ENCODE measurements at places on chromosomes 16 and 17.
A peak's percentile ranks its signal among the peaks of the same experiment; 100 is the strongest.

DNA sequence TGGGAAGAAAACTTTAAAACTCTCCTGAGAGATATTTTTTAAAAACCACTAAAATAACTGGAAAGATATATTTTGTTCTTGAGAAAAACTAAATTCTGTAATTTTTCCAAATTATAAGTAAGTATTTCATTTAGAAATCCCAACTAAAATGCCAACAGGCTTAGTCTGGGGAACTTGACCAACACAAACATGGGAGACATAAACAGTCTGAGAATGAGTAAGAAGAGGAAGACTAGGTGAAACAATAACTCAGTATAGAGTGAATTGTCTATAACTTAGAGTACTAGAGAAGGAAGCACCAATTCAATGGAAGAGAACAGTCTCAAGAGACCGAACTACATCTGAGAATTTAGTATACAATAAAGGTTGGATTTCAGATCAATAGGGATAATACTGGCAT, 2.9 kb downstream of the CMTM1 start:
- DNase-seq: no peak

DNA sequence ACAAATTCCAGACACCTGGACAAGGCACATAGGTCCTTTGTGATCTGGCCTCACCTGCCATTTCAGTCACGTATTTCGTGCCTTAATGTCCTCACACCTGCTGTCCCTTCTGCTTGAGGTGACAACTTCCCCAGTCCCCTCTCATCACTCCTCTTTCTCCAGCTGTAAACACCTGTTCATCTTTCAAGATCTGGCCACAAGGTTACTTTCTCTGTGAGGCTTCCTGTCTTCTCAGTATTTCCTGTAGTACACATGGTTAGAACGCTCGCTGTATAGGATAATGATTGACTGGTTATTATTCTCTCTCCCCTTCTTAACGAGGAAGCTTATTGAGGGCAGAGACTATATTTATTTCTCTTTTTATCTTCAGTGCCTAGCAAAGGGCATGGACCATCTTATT, 74.5 kb upstream of the PMFBP1 start:
- DNase-seq: no peak

DNA sequence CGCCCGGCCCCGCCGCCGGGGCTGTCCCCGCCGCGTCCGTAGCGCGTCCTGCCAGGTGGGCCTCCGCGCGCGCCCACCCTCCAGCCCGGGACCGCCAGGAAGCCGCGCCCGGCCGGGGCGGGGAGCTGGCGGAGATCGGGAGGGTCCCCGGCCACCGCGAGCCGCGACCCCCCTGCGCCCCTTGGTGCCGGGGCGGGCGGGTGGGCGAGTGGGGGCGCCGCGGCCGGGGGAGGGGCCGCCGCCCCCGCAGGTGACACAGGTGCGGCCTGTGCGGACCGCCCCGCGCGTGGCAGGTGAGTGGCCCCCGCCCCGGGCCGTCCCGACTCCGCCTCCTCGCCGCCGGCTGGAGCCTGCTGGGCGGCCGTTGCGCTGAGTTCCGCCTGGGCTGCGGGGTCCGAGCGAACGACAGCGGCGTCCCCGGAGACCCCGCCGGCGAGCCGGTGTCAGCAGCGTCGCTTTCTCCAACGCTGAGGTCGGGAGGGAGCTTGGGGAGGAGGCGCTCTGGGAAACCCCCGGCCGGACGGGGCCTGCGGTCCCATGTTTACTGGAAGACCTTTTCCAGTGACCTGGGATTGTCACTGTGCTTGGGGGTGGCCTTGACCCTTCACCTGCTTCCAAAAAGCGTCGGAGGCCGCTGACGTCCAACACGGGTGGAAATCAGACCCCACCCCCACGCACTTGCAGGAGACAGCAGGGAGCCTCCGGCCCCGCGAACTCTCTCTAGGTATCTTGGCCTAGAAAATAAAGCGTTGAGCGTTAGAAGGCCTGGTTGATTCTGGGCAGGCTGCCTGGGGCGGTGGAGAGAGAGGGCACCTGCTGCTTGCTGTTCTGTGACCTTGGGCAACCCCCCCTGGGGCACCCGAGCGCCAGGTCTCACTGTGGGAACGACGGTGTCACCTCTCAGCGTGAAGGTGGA, 542 bp downstream of the KLHL36 start:
- DNase-seq: peak; percentile 15

DNA sequence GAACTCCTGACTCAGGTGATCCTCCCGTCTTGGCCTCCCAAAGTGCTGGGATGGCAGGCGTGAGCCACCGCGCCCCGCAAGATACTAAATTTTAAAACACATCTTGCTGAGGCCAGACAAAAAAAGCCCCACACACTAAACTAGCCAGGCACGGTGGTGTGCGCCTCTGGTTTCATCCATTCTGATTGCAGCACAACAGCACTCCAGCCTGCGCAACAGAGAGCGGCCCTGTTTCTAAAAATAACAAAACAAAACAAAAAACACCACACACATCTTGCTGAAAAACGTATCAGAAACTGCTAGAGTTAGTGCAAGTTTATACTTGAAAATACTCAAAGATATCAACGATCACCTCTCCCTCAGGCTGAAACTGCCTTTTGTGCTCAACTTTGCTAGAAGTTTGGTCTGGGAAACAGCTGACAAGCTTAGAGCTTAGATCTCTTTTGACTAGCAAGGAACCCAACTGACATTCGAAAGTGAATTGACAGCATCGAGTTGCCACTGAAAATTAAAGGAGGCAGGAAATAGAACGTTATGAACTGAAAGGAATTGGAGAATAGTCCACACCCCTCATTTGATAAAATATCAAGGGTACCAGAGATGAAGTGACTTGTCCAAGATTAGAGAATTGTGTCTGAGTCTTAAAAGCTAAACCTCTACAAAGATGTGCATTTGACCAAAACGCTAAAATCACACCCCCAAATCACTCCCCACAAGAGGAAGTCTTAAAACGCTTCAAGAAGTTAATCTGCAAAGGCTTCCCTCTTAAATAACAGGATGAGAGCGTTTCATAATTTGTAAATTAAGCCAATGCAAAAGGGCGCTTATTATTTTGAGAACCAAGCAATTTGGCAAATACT, 908 bp downstream of the COG4 start:
- no peak for DNase-seq

DNA sequence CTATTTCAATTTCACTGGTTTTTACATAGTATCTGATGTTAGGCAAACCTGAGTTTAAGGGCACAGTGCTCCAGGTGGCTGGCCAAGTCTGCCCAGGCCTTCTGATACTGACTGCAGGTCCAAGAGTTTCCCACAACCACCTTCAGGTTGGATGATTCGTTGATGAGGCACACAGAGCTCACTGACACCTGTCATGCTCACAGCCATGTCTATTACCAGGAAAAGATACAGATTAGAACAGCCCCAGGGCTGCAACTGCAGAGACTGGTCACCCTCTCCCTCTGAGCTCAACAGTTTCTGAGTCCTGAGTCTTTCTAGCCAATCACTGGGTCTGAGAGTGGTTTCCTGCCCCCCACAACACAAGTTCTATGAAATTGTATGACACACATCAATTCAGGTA, 37.2 kb downstream of the MEAK7 start:
- DNase-seq: no peak

DNA sequence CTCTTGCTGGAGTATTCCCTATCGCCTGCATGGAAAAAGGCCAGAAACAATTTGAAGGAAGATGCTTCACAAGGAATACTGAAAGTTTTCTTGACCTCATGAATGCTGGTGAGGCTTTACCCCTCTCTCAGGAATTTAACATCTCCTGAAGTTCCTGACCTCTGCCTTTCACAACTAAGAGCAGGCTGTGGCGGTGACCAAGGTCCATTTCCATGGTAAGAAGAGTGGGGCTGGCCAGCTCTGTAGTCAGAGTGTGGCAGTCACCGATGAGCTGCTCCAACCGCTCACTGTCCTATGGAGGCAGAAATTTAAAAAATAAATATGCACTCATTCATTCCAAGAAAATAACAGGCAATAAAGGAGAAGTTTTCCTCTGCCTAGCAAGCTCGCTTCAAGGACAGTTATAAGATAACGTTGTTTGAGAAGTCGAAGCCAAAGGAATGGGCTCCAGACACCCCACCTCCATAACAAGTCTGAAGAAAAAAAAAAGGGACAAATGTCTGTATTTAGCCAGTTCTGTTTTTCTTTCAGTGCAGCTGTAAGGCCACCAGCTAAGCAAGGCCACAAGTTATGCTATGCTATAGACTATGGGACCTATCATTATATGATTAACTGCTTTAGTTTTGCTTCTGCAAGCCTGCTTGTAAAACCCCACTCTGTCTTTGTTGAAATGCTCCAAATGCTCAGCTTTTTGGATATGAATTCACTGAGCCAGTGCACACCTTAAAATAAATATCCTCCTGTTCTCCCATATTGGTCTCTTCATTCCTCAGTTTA, 6.0 kb upstream of the CCL4L2 start:
- no peak for DNase-seq

DNA sequence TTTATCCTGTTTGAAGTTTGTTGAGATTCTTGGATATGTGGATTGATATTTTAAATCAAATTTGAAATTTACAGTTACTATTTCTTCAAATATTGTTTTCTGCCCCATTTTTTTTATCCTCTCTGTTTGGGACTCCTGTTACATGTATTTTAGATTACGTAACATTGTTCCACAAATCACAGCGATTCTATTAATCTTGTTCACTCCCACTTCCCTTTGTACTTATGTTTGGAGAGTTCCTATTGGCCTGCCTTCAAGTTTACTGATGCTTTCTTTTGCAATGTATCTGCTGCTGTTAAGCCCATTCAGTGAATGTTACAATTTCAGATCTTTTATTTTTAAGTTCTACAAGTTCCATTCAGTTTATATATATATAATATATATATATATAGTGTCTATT, 288.3 kb upstream of the TNRC6C start:
- DNase-seq: no peak

DNA sequence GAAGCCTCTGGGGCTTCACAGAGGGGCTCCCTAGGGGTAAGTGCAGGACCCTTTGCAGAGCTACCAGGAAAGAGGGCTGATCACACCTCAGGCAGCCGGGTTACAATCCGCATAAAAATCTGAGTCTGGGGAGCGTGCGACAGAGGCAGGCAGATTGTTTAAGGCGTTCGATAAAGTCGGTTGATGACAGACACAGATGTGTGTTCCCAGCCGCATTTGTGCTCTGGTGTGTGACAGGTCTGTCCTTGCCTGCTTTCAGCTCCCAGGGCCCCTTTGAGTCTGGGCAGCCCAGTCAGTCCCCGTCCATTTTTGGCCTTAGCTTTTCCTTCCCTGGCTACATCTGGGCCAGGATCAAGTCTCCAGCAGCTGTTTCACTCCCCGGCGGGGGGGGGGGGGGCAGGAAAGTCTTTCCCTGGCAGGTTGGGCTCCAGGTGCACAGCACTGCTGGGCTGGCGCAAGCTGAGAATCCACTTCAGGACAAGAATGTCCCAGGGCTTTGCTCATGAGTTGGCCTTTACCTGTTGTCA, 1.3 kb upstream of the ZACN start:
- no peak for DNase-seq

DNA sequence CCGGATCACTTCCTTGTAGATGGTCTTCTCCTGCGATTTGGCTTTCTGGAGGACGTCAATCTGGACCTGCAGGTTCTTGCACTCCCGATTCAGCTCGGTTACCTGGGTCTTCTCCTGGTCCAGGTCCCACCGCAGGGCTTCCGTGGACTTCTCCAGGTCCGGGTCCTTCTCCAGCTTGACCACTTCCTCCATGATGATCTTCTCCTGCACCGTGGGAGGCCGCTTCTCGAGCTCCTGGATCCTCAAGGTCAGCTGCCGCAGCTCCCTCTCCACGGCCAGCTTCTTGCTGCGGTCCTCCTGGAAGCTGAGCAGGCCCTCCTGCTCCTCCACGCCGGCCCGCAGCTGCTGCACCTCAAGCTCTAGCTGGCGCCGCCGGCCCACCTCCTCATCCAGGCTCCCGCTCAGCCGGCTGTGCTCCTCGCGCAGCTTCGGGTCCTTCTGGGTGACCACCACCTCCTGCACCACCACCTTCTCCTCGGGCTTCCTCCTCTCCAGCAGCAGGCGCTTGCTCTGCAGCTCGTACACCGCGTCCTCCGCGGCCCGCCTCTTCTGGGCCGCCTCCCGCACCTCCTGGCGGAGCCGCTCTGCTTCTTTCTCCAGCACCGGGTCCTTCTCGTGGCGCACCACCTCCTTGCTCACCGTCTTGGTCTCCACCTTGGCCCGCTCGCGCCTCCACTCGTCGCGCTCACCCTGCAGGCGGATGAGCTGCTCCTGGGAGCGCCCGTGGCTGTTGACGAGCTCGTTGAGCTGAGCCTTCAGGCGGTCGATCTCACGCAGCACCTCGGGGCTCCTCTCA, 8.2 kb downstream of the CDK3 start:
- no peak for DNase-seq

- DNase-seq: no peak
These were observed 4.8 kb downstream of the LGALS3BP start for GRCh38 chr17:78974635-78975591.

DNA sequence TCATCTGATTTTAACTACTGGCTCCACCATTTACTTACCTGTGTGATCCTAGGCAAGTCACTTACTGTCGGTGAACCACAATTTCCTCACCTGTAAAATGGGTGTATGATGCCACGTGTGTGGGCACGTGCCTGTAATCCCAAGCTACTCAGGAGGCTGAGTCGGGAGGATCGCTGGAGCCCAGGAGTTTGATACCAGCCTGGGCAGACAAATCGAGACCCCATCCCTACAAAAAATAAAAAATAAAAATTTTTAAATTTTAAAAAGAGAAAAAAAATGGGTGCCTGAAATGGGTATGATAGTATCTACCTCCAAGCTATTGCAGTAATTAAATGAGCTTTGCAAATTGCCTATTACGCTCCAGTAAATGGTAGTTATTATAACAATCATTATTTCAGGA, 225.3 kb downstream of the CCDC182 start:
- DNase-seq: no peak
